BJ (cell line): ENCODE measurements at places on chromosomes 1 and 21.

DNA sequence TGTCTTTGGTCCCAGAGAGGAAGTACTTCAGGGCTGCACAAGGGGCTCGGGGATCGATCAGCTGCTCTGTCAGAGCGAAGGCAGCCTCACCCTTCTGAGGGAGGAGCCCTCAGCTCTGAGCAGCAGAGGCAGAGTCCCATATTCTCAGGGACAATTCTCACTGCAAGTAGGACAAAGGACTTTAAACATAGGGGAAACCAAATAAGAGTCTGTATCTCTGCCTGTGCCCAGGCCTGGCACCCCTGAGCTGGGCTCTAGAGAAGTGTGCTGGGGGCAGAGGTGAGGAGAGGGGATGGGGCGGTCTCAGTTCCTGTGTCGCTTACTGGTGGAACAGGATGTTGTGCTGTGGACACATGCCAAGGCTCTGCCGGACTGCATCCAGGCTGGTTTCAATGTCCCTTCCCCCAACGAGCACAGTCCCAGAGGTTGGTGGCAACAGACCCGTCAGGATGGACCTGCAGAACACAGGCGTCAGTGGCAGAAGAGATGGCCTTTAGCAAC, 76.6 kb downstream of the ABCA4 start:
- DNase-seq = no peak

GRCh38 chr1:6870571-6870970, 85.3 kb downstream of the CAMTA1 start:
- DNase-seq = no peak

- DNase-seq = no peak
Measured at GRCh38 chr1:11470912-11471311, 8.0 kb upstream of the DISP3 start.

- DNase-seq = no peak
Measured at GRCh38 chr1:15176898-15177665, 23.5 kb downstream of the TMEM51 start.

DNA sequence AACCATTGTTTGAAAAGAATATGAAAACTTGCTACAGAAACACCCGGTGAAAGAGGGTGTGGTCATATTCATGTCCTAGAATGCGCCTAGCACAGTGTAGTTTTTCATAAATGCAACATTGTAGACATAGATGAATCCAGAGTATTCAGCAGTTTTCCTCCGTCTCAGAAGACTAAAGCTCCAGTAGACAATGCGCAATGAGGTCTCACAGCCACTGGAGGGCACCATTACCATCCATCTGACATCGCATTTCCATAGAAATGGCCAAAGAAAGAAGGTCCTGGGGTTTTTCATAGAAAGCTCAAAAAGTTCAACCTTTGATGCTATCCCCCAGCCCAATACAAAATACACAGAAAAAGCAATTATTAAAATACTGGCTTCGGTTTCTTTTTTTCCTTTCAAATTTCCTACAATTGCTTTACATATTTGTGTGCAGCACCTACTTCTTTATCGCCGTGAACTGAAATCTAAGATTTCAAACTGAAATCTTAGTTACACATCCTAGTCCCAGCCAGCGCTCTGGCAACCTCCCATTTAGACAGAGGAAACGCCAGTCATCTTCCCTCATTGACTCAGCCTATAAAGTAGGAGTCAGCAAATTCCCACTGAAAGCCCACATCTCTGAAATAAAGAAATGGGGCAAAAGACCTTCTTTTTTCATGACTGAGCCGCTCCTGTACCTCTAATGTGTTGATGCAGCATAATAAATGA, 3.9 kb upstream of the CD58 start:
- no peak for DNase-seq

DNA sequence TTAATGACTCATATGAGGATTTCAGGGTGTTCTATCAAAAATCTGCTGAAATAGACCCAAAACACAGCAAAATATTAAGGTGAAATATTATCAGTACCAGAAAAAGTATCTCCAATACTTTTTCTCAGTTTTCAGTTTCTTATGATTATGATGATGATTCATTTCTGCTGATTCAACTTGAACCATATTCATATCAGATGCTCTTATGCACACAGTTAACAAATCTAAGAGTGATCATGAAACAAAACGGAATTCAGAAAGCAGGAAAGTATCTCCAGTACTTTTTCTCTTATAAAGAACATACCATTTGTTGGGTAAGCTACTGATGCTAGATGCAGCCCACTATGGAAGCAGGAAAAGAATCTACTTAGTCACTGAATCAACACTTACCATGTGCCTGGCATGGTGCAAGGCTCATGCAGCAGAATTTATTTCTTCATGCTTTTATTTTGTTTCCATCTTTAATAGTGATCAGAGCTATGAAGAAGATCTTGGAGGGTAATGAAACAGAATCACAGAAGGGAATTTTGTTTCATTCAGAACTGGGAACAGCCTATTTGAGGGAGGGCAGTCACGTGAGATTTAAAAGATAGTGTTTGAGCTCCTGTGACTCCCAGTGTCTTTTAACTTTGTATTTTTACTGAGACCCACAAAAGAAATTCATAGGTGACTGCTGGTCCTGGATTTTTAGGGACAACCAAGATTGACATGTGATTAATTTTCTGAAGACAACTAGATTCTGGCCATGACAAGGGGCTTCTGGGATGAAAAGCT, 480.6 kb downstream of the SETD4 start:
- no peak for DNase-seq

GRCh38 chr1:2591581-2592261, 5.1 kb downstream of the PRXL2B start:
- DNase-seq = no peak

DNA sequence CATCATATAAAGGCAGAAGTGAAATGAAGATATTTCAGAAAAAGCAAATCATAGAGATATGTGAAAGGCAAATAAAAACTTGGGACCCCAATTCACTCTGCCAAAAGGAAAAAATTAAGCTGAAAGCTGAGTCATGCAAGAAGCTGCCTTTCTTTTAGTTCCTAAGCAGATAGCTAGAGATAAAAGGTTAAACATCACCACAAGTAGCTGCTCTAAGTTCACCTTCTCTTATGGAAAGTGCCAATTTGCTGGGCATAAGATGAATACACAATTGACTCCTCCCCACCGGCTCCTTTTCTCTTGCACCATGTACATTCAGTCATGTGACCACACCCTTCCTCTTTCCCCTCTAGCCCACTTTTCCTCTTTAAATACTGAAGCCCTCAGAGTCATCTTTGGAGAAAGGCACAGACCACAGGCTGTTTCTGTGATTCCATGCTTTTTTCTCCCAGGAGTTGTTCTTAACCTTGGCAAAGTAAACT, 5.4 kb upstream of the SUMO3 start:
- no peak for DNase-seq

GRCh38 chr1:41882068-41882477, 36.6 kb downstream of the HIVEP3 start:
- DNase-seq = no peak

- DNase-seq = no peak
Measured at GRCh38 chr1:22039594-22040285, 12.8 kb upstream of the CDC42 start.

DNA sequence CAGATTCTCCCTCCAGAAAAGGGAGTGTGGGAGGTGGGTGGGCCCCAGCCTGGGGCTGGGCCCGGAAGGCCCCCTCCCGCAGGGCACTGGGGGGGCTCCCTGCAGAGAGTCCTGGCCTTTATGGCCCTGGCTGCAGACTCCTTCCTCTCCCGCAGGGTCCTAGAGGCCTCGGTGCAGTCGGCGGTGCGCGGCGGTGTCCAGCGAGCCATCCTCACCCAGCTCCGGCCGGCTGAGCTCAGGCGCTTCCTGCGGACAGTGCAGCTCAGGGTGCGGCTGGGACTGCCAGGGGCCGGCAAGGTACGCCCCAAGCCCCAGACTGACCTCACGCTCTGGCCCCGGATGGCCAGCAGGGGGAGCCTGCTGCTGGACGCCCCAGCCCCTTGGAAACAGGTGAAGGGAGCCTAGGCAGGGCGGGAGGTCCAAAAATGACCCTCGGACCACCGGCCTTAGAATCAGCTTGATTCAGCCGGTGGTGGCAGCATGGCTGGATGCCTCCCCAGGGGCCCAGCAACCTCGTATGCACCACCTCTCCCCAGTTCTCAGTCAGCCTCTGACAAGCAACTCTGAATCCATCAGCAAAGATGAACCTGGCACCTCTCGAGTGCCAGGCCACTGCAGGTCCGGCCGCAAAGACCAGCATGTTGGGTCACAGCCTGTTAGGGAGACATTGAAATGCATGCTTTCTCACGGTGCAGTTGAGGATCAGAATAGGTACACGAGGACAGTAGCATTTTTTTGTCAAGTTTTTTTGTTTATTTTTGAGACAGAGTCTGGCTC, 20.6 kb downstream of the MTHFR start:
- no peak for DNase-seq

- peak; percentile 8 for DNase-seq
Measured at GRCh38 chr1:15158506-15159165, 5.1 kb downstream of the TMEM51 start.

DNA sequence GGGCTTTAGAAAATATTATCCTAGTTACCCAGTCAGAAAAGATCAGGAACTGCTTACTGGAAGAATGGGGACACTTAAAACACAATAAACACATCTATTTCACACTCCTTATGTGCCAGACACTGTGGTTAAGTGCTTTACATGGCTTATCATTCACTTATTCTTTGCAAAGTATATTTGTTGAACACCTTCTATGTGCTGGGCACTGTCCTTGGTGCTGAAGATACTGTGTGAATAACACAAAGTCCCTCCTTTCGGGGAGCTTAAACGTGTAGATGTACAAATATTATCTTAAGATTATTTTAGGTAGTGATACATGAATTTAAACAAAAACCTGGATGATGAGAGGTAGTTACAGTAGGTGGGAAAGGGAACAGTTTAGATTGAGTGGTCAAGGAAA, 169.3 kb downstream of the ST6GALNAC5 start:
- no peak for DNase-seq

GRCh38 chr1:18765725-18766124, 93.7 kb downstream of the TAS1R2 start:
- no peak for DNase-seq

DNA sequence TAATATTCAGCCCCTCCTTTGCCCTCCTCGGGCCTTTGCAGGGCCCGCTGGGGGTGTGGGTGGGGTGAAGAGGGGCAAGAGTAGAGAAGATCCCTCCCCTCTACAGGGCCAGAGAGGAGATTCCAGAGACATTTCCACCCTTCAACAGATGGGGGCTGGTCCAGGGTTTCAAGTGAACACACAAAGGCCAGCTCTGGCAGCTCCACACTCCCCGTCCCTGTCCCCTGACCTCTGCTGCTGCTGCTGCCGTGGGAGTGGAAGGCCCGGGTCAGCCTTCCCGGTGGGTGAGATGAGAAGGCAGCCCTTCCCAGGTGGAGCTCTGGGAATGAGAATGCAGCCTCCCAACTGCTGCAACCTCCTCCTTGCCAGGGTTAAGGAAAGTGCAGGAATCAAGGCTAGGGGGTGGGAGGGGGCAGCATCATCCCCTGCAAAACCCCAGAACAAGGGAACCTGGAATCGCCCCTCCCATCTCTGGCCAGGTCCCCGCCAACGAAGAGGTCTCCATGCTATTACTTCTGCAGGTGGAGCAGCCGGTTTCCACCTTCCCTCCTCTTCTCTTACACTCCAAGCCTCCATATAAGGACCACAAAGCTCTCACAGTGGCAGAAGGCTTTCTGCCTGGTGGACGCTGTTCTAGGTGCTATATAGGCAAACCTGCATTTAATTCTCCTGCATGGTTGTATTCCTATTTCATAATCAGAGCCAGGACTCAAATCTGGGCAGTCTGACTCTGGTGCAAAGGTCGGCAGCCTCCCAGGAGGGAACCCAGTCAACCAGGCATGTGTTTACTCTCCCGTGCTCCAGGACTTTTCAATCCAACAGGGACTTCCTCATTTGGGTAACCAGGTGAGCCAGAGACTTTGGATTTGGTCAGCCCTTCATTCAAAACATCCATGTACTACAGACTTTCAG, 22.9 kb upstream of the ARHGEF10L start:
- DNase-seq = no peak

GRCh38 chr1:35319988-35320713, 51.6 kb downstream of the ZMYM4 start:
- DNase-seq = no peak

GRCh38 chr1:61995641-61996040, 199.0 kb upstream of the L1TD1 start:
- no peak for DNase-seq

DNA sequence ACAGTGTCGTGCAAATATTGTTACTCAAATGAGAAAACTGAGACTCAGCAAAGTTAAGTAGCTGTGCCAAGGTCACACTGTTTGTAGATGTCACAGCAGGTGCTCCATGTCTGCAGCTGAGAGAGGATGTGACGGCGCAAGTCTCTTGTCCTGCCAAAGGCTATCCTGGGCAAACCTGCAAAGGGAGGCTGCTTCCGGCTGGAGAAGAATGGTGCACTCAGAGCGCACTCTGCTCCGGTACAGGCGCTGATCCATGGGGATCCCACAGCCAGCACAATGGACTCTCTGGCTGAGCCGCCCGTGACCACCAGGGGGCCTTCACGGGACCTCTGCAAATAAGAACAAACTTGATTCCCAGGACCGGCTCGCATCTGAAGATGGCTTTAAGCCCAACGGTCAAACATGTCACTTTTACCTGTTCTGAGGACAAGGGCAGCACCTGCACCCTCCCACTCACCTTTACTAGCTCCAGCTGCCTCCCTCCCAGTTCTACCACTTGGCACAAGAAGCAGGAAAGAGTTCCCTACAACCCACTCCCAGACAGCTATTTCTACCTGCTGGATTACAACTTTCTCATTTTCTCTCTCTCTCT, 21.9 kb downstream of the RD3 start:
- no peak for DNase-seq

- no peak for DNase-seq
Measured at GRCh38 chr1:95286479-95286878, 52.5 kb downstream of the RWDD3 start.
